ENCODE measurements at places on chromosomes 3 and 15.
A peak's percentile ranks its signal among the peaks of the same experiment; 100 is the strongest.

DNA sequence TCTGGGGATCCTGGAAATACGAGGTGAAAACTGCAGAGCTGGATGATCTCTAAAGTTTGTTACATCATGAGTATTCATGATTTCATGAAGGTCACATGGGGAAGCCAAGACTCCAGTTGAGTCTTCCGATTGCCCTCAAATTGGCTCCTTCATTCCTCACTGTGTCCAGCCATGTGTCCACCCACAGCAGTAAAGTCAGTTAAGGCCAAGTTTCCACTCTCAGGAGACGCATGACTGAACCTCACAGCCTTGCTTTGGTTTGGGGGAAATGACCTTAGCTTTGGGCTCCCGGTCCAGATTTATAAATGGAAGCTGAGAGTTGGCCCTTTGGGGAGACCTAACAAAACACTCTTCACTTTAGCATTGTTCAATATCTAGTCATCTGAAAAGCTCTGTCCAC is 289.7 kb upstream of the MCTP2 start:
- no peak for DNase-seq

DNA sequence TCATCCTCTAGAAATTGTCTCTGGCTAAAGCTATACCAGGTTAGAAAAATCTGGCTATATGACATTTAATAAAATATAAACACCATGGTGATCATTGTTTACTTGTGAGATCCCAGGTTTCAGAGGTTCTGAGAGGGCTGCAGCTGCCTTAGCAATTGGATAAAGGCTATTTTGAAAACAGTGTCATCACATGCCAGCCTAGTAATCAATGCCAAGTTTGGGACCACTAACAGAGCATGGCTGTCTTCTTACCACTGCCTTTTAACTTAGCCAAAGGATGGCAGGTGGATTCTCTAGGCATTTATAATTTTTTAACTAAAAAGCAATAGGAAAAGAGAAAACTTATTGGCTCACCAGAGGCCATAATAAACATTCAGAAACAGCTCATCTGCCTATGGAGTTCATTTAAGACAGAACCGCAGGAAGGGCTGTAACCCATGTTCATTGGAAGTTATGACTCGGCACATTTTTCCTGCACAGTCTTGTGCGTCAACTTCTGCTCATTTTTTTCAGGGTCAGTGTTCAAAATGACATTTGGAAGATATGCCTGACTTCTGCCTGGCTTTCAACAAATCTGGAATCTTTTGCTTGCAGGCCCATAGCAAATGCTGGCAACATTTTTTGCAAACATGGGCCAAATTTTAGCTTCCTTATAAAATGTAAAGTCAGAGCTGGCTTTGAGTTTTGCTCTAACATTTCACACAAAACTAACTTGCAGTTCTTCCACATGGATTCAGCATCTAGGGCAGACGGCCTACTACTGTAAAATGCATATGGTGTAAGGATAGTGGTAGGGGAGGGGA is 476.0 kb upstream of the TBL1XR1 start:
- DNase-seq: no peak

GRCh38 chr3:102329066-102329465 is 105.7 kb upstream of the ZPLD1 start:
- DNase-seq: no peak

GRCh38 chr3:6854184-6854583 is 6.7 kb upstream of the GRM7 start:
- DNase-seq: no peak

DNA sequence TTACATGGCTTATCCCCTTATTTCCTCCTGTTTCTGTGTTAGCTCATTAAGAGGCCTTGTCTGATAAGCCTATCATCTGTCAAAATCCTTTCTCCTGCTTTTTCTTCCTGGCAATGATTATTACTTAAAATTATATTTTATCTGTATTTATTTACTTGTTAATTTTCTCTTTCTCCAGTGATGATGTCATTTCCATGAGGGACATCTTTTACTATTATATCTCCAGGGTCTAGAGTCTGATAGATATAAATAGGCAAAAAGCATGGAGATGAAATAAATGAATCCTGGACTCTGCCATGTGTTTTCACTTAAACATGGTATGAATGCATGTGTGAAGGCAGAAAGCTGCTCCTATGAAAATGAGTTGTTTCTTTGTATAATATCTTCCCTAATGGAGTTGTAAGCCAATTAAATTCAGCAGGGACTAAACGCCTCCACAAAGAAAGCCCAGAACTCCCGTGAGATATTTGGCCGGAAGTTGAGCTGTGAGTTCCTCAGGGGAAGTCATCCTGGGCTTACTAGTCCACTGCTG is 375.2 kb downstream of the TUSC7 start:
- DNase-seq: no peak

DNA sequence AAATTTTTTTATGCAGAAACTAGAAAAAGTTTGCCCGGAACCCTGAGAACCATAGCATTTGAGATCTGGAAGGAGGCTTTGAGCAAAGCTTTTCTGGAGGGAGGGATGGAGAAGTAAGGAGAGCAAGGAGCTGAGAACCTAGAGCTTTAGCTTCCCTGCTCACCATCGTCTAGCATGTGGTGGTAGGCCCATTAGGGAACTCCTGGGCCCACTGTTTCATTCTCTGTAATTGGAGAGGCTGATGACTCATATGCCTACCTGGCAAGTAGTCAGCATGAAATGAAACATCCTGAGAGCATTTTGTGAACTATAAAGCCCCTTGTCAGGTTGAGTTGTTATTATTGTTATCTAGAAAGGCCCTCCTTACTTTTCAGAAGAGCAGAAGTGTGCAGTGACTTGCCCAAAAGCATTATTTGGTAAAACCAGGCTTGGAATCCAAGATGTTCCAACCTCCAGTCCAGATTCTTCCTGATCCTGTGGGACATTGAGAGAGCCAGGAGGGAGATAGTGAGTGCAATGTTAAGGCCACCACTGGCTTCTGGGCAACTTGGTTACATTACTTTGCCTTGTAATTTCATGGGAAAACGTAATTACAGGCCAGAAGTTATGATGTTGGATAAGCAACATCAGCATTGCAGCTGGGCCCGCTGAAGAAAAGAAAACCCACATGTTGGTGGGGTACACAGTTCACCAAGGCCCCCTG is 104.5 kb upstream of the BFSP2 start:
- no peak for DNase-seq

GRCh38 chr15:74635228-74635627 is 19.6 kb downstream of the CLK3 start:
- peak; percentile 75 for DNase-seq

DNA sequence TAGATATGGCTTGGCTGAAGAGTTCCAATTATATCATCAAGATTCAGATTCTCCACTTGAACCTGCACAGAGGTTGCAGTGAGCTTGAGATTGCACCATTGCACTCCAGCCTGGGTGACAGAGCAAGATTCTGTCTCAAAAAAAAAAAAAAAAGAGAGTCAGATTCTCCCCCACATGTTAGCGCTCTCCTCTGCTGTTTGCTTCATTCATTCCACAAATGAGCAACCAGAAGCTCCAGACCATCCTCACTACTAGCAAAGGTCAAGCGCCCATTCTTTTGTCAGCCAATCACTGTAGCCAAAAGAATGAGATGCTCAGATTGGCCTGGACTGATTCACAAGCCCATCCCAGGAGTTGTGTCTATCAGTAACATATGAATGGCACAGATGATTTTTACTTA is 28.4 kb upstream of the TCF12 start:
- DNase-seq: no peak

GRCh38 chr3:87855616-87856015 is 203.2 kb downstream of the CGGBP1 start:
- no peak for DNase-seq

GRCh38 chr3:49469037-49469935 is 781 bp upstream of the DAG1 start:
- DNase-seq: no peak
